NCI-H1930 (cell line): ENCODE measurements at places on chromosomes 1 and 21.

GRCh38 chr21:32140151-32140550, 138.7 kb downstream of the MIS18A start:
- DNase-seq, result no peak

GRCh38 chr1:162110910-162111309, 41.4 kb downstream of the NOS1AP start:
- DNase-seq, result no peak

DNA sequence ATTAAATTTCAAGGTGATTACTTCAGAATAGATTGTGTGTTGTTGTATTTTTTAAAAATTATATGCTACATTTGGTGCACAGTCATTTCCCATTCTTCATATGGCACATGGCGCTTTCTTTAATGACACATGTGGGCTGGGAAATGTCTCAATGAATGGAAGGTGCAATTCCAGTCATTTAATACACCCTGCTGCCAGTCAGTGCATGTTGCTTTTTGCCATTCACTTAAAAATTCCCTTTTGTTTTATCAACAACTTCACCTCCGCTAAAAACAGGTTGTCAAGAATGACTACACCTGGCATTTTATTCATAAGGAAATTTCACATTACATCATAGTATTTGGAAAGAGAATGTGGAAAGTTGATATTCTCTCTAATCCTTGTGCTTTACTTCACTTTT, 716.4 kb upstream of the ADAMTS5 start:
- no peak for DNase-seq

DNA sequence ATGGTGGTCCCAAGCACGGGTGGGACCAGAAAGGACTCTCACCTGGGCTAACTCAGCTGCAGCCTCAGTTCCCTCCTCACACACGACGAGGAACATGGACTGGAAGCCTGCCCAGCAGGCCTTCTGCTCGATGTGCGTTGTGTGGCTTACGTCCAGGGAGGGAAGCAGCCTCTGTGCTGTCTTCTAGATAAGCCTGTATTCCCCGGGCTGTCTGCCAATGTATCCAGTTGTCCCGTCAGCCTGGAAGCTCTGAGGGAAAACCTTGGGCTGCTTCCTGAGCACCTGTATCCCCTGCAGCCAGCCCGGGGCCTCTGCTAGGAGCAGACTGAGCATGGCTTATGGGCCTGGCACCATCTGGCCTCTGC, 10.5 kb downstream of the PCSK9 start:
- DNase-seq, result no peak

DNA sequence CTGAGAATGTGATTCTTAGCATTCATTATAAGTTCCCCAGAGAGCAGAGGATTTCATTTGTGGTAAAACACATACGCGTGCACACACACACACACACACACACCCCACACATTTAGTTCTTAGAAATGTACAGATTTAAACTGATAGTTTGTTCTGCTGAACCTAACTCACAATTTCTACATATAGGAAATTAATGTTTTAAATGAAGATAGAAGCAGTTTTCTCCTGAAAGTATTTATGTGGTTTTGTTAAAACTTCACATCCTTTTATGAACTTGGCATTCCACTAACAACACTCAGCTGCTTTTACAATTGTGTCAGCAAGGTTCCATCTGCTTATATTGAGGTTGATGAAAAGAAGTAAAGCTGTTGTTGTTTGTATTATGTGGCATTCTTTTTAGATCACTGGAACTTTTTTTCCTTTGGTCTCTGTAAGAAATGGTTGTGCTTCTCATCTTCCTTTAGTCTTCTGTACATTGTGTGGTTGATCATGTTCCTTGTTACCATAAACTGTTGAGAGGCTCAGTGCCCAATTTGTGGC, 41.6 kb downstream of the AK4 start:
- no peak for DNase-seq

DNA sequence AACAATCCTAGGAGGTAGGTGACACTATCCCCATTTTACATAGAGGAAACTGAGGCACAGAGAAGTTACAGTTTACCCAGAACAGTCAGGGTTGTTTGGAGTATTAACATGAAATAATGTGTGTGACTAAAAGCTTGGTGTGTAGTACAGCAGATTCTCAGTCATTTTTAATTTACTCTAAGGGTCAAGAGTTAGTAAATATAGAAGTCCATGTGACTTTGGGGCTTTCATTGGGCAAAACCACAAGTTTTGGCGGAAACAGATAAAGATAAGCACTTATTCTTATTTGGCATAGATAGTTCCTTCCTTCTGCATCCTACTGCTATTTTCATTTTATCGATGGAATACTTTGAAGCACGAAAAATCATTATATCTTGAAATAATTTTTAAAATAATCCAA, 128.5 kb downstream of the DNM3 start:
- DNase-seq, result no peak

DNA sequence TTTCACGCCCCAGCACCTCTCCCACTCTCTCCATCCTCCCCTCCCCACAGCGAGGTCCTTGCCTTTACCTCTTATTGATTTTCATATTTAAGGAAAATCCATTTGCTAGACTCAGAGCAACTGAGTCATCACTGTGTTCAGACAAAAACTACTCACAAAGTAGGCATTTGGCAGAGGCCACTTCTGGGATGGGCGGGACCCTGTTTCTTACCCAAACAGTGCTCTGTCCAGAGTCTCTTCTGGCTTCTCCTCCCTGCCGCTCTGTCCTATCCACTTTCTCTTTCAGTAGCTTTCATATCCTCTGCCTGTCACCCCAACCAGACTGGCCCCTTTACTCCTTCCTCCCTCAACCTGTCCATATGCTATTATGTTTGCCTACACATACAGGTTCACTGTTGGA, 2.4 kb upstream of the NAV1 start:
- DNase-seq, result no peak

GRCh38 chr1:80731241-80731894, 1069.4 kb upstream of the ADGRL2 start:
- no peak for DNase-seq

DNA sequence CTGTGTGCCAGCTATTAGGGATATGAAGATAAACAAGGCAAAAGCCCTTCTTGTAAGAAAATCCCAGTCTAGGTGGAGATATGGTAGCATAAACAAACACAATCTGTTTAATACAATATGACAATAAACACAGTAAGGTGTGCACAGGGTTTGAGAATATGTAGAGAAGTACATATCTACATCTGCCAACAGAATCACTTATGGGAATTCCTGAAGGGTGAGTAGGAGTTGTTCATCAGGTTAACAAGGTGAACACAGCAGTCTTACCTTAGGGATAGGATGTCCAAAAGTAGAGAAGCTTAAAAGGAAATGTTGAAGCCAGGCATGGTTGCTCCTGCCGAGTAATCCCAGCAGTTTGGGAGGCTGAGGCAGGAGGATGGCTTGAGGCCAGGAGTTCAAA, 57.7 kb upstream of the LRRC7 start:
- DNase-seq, result no peak

GRCh38 chr1:38131024-38131585, 84.5 kb upstream of the POU3F1 start:
- no peak for DNase-seq

GRCh38 chr1:36599828-36600227, 117.1 kb upstream of the CSF3R start:
- no peak for DNase-seq

DNA sequence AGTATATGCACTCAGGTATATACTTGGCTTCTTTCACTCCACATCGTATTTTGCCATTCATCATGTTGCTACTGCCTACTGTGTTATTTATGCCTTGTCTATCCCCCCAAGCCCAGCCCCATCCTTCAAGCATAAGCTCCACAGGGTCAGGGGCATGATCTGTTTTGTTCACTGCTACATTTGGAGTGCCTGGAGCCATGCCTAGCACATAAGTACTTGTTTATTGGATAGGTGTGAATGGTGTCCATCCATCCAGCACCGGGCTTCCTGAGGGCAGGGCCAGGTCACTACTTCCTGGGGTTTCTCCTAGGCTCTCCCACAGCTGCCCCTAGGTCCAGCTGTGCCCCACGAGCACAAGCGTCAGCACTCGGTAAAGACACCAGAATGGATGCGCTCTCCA, 289.0 kb upstream of the VAMP3 start:
- DNase-seq, result no peak

DNA sequence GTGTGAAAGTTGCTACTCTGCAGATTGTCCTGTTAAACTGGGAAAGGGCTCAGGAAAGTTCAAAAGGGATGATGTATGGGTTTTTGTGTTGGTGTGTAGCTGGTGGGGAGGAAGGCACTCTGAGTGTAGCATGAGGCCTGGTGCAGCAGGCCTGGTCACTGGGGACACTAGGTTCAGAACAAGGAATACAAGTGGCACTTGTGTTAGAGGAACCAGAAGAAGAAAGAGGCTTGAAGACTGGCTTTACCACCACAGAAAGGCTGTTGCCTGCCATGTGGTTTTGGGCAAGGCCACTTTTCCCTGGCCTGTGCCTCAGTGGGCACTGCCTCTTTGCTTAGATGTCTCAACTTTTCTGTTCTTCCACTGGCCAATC, 122.8 kb downstream of the NOS1AP start:
- no peak for DNase-seq

DNA sequence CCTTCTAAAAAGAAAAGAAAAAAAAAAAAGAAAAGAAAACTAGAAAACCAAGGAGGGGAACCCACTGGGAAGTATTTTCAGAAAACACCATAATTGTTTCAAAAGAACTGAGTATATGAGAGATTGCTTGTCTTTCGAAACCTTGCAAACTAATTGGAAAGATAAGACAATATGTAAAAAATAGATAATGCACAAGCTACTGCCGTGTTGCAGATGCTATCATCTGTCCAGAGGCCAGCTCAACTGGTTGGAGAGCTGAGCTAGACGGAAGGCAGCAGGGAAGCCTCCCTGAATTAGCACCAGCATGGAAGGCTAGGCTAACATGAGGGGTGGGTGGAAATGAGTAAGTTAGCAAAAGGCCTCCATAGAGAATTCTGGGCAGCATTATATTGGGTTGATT, 16.2 kb upstream of the CACHD1 start:
- no peak for DNase-seq

DNA sequence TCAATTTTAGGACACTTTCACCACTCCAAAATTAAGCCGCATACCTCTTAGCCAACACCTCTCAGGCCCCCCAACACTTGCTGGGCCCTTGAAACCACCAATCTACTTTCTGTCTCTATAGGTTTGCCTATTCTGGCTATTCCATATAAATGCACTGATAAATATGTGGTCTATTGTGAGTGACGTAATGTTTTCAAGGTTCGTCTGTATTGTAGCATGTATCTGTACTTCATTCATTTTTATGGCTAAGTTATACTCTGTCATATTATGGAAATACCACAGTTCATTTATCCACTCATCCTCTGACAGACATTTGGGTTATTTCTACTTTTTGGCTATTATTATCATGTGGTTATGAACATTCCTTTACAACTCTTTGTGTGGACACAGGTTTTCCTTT, 359.9 kb upstream of the ST6GALNAC5 start:
- DNase-seq, result no peak

- no peak for DNase-seq
Measured at GRCh38 chr1:82062206-82062605, 261.5 kb downstream of the ADGRL2 start.
